Nephron progenitor cell (in vitro differentiated cells): ENCODE measurements at places on chromosomes 5 and 9.

GRCh38 chr9:68964765-68965164 lies 49.1 kb downstream of the PRKACG start:
- no peaks in the 10 kb centered on the region for H3K27me3 ChIP-seq
- H3K4me3 ChIP-seq: no peak overlapping the region
- no peak for DNase-seq
- no peak overlapping the region for H3K27ac ChIP-seq
- H3K4me1 ChIP-seq: peaks cover 19% of the 10 kb centered on the region
- H3K36me3 ChIP-seq: peaks cover 18% of the 10 kb centered on the region

GRCh38 chr5:175697846-175698245 lies 40.0 kb downstream of the HRH2 start:
- H3K27ac ChIP-seq: peak overlapping the region; percentile 56
- DNase-seq: no peak
- no peak overlapping the region for H3K4me3 ChIP-seq
- peaks cover 7% of the 10 kb centered on the region for H3K36me3 ChIP-seq

- H3K27ac ChIP-seq: no peak overlapping the region
- no peak for DNase-seq
- no peaks in the 10 kb centered on the region for H3K27me3 ChIP-seq
Observed at GRCh38 chr5:53448851-53449250, 31.6 kb upstream of the FST start.

GRCh38 chr9:106020186-106020585 lies 325.8 kb downstream of the TMEM38B start:
- H3K4me1 ChIP-seq: no peaks in the 10 kb centered on the region
- peaks cover 8% of the 10 kb centered on the region for H3K27me3 ChIP-seq
- no peak overlapping the region for H3K4me3 ChIP-seq
- no peaks in the 10 kb centered on the region for H3K36me3 ChIP-seq
- no peak for DNase-seq

DNA sequence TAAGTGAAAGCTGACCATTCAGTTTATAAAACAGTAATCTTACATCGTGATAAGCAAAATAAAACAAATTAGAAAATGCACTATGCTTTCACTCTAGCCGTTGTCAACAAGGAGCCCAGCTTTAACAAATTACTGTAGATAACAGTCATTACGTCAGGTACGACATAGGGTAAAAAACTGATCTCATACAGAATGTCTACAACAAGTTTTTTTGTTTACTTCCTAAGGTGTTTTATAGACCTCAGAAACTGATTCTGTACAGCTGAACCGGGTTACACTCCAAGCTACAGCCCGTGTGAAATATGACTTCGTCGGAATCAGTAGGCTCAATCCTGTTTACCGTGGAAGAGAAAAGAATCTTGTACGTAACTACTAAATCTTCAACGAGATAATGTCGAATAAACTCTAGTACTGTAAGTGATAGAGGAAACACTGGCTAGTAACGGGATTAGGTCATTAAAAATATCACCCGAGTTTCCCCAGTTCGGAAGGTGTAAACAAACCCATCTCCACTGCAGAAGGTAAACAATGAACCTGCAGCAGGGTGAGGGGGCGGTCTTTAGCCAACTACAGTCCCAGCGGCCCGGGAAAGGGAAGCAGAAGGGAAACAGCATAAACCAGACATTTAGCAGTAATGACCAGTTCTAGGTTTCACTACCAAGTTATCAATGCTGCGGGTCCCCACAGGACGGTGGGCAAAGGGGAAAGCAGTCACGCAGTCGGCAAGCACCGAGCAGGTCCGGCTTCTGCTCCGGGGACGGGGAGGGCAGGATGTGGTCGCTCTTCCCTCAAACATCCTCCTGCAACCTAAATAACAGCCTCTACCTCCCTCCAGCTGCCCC lies 1.1 kb downstream of the RICTOR start:
- H3K36me3 ChIP-seq: peaks cover 19% of the 10 kb centered on the region
- H3K27me3 ChIP-seq: peaks cover 4% of the 10 kb centered on the region
- DNase-seq: peak; percentile 52
- peak overlapping the region; percentile 99 for H3K27ac ChIP-seq

GRCh38 chr5:145853781-145854376 lies 18.7 kb upstream of the PRELID2 start:
- no peak for DNase-seq
- H3K36me3 ChIP-seq: no peaks in the 10 kb centered on the region
- H3K27ac ChIP-seq: no peak overlapping the region
- H3K27me3 ChIP-seq: no peaks in the 10 kb centered on the region
- H3K4me3 ChIP-seq: no peak overlapping the region
